Activated gamma-delta T cell (primary cell): ENCODE measurements at places on chromosomes 11 and 22.

- no peak for DNase-seq
Measured at GRCh38 chr11:66891851-66892660, 35.2 kb downstream of the LRFN4 start.

- no peak for DNase-seq
Measured at GRCh38 chr11:124920356-124920755, 1.3 kb downstream of the HEPN1 start.

DNA sequence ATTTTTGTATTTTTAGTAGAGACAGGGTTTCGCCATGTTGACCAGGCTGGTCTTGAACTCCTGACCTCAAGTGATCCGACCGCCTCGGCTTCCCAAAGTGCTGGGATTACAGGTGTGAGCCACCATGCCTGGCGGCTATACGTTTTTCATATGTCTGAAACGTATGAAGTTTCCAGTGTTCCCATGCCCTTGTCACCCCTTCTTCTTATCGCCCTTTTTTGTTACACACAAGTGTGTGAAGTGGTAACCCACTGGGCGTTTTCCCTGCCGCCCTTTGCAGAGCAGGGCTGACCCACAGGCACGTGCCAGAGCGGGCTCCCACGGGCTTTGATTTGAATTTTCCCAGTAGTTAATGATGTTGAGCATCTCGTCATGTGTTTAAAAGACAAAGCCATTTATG lies 17.0 kb downstream of the PIM3 start:
- no peak for DNase-seq

DNA sequence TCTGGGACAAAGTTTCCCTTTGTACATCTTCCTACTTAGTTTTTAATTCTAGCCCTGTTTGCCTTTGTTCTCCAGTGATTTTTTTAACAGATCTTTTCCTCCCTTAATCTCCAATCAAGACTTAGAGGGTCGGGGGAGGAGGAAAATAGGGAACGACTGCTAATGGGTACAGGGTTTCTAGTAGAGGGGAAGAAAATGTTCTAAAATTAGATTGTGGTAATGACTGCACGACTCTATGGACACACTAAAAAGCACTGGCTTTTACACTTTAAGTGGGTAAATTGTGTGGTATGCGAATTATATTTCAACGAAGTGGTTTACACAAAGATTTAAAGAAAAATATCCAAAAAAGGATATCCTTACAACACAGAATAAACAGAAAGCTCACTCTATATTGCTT lies 110.0 kb upstream of the SPON1 start:
- DNase-seq = no peak

GRCh38 chr11:66293777-66294625 lies 2.3 kb downstream of the TMEM151A start:
- no peak for DNase-seq

DNA sequence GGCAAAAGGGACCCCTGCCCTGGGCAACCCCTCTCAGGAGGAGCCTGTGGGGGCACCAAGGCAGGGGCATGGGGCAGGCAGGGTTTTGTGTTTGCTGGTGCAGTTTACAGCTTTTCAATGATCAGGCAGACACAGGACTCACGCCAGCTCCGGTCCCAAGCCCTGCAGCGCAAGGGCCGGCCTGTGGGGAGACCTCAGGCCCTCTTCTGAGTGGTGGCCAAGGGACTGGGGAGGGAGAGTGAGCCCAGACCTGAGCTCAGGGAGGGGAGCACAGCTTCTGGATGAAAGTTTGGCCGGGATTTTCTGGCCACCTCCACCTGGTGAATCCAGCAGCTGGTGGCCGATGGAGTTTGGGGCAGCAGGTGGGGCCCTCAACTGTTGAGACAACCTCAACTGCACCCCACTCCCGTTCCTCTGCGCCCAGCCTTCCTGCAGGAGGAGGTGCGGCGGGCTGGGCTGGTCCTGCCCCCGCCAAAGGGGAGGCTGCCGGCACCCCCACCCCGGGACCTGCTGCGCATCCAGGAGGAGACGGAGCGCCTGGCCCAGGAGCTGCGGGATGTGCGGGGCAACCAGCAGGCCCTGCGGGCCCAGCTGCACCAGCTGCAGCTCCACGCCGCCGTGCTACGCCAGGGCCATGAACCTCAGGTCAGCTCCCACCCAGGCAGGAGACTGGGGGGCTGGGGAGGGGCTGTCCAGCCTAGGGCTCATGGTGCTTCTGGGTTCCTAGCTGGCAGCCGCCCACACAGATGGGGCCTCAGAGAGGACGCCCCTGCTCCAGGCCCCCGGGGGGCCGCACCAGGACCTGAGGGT lies 3.6 kb downstream of the TCIRG1 start:
- no peak for DNase-seq

GRCh38 chr11:71432761-71433647 lies 15.2 kb downstream of the DHCR7 start:
- no peak for DNase-seq

DNA sequence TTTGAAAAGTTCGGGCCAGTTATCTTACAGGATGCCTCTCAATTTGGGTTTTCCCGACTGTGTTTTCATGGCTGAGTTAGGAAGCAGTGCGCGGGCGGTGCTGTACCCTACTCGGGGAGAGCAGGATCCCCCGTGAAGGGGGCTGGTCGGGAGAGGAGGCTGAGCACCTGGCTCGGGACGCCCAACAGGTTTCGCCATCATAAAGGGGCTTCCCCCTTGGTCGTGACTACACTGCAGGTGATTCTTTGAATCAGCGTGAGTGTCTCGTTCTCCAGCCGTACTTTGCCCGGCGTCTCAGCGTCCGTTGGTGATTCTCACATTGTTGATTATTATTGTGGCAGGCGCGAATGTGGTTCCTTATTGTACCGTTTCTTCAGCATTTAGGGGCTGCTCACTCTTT lies 46.6 kb downstream of the ST14 start:
- DNase-seq = no peak

- DNase-seq = no peak
Measured at GRCh38 chr22:22520020-22520656, at the start of gene ZNF280A. Gene ZNF280A, minus strand, starts transcription at chr22:22520270. Its CDS starts 4,640 bp downstream, at chr22:22515630.

DNA sequence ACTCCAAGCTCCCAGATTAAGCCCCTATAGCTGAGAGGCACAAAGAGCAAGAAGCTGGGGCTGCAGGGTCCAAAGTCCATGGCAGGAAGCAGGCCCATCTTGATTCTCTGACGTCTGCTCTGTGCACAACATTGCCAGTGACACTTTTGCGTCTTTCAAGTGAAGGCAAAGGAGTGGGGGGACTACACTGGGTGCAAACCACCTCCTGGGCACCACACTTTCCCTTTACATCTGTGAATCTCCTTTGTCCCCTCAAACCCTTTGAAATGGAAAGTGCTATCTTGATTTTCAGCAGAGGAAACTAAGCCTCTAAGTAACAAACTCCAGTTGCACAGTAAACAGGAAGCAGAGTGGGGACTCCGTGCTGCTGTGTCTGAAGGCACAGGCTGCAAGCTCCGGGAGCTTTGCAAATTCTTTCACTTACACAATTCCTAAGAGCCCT lies 428.0 kb downstream of the LARGE1 start:
- DNase-seq = no peak

DNA sequence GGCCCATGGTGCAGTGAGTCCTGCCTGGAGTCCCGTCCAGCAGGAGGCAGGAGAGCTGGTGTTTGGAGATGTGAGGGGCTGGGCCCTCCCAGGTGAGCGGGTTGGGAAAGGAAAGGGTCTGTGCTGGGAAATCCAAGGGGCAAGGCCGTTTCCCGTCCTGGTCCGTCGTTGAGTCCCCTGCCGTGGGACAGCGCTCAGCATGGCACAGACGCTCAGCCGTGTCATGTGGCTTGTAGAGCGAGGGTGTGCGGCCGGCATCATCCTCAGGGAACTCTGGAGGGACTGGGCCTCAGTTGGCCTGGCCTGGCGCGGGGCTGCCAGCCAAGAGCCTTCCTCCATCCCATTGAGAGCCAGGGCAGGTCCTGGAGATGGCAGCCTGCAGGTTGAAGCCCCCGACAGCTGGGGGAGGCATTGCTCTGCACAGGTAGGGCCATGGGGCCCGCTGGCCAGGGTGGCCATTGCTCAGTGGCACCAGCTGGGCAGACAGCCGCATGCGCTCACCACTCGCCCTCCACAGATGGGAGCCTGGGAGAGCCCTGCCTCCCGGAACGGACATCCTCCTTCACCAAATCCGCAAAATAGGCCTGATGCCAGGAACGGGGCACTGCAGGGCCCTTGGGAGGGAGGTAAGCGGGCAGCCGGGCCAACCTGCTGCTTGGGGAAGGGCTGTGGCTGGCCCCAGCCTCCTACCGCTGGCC lies 28.7 kb downstream of the KCNQ1 start:
- no peak for DNase-seq
